ENCODE measurements at places on chromosomes 16 and 17. TPM values are rescaled to one million over a fixed set of nuclear protein-coding genes. Genes with fewer than 3 reads are reported as not detected.

DNA sequence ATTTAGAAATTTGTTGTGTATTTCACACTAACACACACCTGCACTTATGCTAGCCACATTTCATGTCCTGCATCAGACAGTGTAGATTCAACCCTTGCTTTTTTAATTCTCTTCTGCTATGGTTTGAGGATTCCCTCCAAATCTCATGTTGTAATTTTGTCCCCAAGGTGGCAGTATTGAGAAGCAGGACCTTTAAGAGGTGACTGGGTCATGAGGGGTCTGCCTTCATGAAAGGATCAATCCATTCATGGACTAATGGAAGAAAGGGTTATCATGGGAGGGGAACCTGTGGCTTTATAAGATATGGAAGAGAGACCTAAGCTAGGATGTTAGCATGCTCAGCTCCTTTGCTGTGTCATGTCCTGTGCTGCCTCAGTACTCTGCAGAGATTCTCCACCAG is 1032.2 kb downstream of the CDH11 start:
- DNase-seq = peak; percentile 50

GRCh38 chr16:4026854-4027253 is 89.4 kb downstream of the ADCY9 start:
- no peak for DNase-seq

Gene RRAD
- total RNA-seq = 0.80 TPM

DNA sequence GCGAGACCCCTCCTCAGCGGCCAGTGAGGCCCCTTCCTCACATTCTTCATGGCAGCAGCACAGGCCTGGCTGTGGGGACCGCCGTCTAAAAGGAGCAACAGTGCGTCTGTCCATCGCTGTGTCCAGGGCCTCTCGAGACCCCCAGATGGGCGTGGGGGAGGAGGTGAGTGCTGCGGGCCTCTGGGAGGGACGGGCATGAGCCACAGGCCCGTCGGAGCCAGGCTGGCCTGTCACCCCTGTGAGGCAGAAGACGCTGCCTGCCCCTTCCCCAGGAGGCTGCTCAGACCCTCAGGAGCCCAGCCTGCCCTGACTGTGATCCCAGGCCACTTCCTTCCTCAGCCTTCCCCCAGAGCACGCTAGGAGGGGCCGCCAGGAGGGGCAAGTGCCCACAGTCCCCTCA is 2.1 kb upstream of the PYCR1 start:
- DNase-seq = no peak
